A549 treated with ZK216348 at 1 μM for 4 hours (cell line): ENCODE measurements at places on chromosomes 7 and 10. TPM values are rescaled to one million over a fixed set of nuclear protein-coding genes. Genes with fewer than 3 reads are reported as not detected.

Gene ELMO1
- total RNA-seq, result 1.4 to 3.0 TPM (median 2.0 TPM) in 5 replicates

Gene TCERG1L
- total RNA-seq, result not detected in 5 replicates

Gene SLC26A5
- total RNA-seq, result not detected in 5 replicates

Gene KCP
- 0.12 to 0.36 TPM (median 0.18 TPM) in 5 replicates for total RNA-seq

Gene IMPDH1
- 81.5 to 122 TPM (median 115 TPM) in 5 replicates for total RNA-seq
